Activated CD8-positive, alpha-beta memory T cell treated with anti-CD3 and anti-CD28 coated beads, Interleukin-2, amount 10 ng/mL, durations not matched to agents 7 days and 5 days (primary cell): ENCODE measurements at places on chromosomes 3 and 15. TPM values are rescaled to one million over a fixed set of nuclear protein-coding genes. Genes with fewer than 3 reads are reported as not detected.

- no peaks in the 10 kb centered on the region for H3K27me3 ChIP-seq
- H3K36me3 ChIP-seq = no peaks in the 10 kb centered on the region
- DNase-seq = no peak
- H3K4me1 ChIP-seq = peaks cover 10% of the 10 kb centered on the region
These were observed 525.8 kb upstream of the PROK2 start for GRCh38 chr3:72310419-72311380.

- DNase-seq = no peak
- H3K27ac ChIP-seq = no peak overlapping the region
- H3K4me3 ChIP-seq = no peak overlapping the region
- H3K4me1 ChIP-seq = no peaks in the 10 kb centered on the region
- H3K36me3 ChIP-seq = no peaks in the 10 kb centered on the region
- peaks cover 26% of the 10 kb centered on the region for H3K27me3 ChIP-seq
These were observed 120.0 kb upstream of the CTDSPL start for GRCh38 chr3:37741644-37742043.

- no peaks in the 10 kb centered on the region for H3K4me1 ChIP-seq
- H3K27ac ChIP-seq = no peak overlapping the region
- peaks cover 2% of the 10 kb centered on the region for H3K27me3 ChIP-seq
- no peak for DNase-seq
- H3K36me3 ChIP-seq = no peaks in the 10 kb centered on the region
These were observed 37.8 kb downstream of the DPPA2 start for GRCh38 chr3:109278546-109278945.

DNA sequence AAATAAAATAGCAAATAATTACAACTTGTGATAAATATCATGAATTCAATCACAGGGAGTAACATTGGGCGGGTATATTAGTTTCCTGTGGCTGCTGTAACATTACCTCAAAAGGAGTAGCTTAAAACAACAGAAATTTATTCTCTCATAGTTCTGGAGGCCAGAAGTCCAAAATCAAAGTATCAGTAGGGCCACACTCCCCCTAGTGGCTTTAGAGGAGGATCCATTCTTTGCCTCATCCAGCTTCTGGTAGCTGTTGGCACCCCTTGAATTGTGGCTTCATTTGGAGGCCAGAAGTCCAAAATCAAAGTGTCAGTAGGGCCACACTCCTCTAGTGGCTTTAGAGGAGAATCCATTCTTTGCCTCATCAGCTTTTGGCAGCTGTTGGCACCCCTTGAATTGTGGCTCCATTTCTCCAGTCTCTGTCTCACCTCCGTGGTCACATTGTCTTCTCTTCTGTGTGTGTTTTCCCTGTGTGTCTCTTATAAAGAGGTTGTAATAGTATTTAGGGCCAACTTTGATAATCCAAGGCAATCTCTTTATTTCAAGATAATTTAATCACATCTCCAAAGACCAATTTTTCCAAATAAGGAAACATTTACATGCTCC lies 3.1 kb upstream of the CFAP20DC start:
- no peak for DNase-seq
- H3K27ac ChIP-seq = no peak overlapping the region
- peaks cover 8% of the 10 kb centered on the region for H3K27me3 ChIP-seq
- H3K36me3 ChIP-seq = no peaks in the 10 kb centered on the region
- no peak overlapping the region for H3K4me3 ChIP-seq

DNA sequence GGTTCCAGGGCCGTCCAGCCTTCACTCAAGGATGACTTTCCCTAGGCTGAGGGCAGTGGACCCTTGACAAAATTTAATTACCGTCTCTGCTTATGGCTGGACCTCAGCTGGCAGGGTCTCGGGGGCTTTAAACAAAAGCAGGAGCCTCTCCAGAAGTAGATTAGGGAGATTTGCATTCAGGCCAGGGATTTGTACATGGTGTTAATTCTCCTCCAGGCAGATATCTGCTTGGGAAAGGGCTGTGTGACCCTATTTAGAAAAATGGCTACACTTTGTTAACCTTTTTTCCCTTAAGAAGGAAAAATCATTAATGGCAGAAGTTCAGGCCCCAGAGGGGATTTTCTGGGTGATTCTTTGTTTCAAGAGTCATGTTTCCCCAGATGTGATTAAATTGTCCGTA lies 329.1 kb upstream of the C2CD4B start:
- no peak overlapping the region for H3K4me3 ChIP-seq
- H3K27me3 ChIP-seq = peaks cover 2% of the 10 kb centered on the region
- no peak for DNase-seq
- H3K27ac ChIP-seq = no peak overlapping the region

DNA sequence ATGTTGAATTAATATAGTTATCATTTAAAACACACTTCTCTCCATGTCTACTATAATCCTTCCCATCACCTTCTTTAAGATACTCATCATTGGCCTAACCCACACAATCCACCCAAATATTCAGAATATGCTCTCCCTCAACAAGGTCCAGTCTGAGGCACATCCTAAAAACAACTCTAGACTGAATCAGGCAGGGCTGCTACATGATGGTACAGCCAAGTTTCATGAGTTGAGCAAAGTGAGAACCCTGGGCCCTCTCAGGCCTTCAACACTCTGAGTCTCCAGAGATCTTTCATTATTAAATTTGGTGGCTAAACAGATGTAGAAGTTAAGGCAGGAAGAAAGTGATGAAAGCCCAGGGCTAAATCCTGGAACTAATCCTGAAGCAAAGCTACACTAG lies 16.2 kb downstream of the ZNF148 start:
- no peak for DNase-seq
- H3K27ac ChIP-seq = no peak overlapping the region
- H3K27me3 ChIP-seq = no peaks in the 10 kb centered on the region
- peaks cover 24% of the 10 kb centered on the region for H3K36me3 ChIP-seq

GRCh38 chr15:66849393-66849745 lies 147.3 kb downstream of the SMAD6 start:
- no peak overlapping the region for H3K4me3 ChIP-seq
- H3K36me3 ChIP-seq = no peaks in the 10 kb centered on the region
- DNase-seq = no peak
- H3K27me3 ChIP-seq = peaks cover 21% of the 10 kb centered on the region

DNA sequence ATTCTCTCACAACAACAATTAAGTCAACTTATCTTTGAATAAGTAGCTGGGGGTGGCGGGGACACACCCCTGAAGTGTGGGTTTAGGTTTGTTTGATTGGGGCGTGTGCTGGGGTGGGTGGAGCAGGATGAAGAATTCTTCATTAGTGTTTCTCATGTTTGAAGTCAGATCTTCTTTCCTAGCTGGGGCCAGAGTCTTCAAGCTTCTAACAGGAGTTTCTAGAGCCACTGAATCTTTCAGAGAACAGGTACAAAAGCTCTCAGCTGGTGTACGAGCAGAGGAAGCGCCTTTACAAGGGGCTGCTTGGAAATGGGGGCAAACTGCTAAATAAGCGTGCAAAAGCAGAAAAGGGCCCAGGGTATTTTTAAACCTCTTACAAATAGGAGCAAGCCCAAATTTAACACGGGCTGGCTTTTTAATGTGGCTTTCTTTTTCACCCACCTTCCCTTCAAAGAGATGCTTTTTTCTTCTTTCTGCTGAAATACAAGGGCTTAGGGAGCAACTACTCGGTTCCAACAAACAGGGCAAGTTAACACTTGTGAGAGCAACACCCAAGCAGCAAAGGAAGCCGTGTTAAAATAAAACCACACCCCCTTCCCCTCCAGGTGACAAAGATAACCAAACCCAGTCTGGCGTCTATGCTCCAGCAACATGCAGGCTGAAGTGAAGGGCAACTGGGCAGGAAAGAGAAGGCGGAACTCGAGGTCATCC lies 86.9 kb upstream of the RASGRP1 start:
- no peaks in the 10 kb centered on the region for H3K27me3 ChIP-seq
- H3K36me3 ChIP-seq = peaks cover 19% of the 10 kb centered on the region
- H3K4me3 ChIP-seq = peak overlapping the region; percentile 72
- peak; percentile 81 for DNase-seq

DNA sequence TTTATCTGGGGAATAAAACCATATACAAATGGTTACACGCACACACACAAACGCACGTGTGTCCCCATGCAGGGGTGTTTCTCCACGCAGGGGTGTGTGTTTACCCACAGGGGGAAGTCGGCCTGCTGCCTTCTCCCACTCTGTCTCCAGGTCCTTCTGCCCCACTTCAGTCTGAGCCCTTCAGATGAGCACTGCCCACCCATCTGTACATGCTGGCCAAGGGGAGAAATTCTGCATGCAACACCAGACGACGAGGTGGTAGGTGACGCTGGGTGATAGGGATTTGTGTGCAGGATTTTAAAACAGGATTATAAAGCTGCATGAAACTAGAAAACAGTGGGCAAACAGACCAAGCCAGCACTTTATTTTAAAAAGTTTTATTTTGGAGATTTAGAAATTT lies 122.5 kb downstream of the TJP1 start:
- no peaks in the 10 kb centered on the region for H3K36me3 ChIP-seq
- no peak overlapping the region for H3K4me3 ChIP-seq
- H3K27ac ChIP-seq = no peak overlapping the region
- no peak for DNase-seq

DNA sequence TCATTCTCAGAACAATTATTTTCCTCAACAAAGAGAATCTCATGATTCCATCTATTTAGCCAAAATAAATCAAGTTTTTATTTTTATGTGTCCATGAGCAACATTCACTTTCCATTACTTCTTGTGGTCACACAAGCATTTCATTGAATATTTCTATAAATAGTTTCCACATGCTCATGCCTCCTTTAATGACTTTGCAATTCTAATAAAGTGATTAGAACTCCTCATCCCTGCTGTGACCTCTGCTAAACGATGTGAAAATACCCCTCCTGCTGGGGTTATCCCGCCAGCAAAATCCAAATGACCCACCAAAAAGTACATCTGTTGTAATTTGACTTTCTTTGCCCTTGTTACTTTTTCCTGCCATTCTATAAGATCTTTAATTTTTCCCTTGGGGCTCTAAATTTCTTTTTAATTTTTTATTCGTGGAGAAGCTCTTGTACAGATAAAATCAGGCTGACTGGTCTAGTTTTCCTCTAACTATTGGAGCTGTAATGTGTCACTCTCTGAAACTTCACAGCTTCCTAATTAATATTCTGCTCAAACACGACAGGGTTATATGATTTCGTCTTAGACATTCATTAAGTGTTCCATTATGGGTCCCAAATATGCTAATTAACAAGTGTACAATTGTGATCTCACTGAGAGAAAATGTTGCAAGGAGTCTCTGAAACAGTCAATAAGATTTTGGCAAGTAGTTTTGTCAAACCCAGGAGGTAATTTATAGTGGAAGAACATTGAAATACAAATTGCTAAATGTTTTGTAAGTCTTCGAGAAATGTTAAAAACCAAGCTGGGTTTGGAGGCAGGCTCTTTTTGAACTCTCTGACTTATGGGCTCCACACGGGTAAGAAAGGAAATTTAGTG lies 533.1 kb upstream of the NAALADL2 start:
- DNase-seq = no peak
- H3K36me3 ChIP-seq = no peaks in the 10 kb centered on the region
- no peak overlapping the region for H3K27ac ChIP-seq
- H3K4me3 ChIP-seq = no peak overlapping the region

GRCh38 chr15:82128401-82129148 lies 82.8 kb upstream of the MEX3B start:
- no peak overlapping the region for H3K4me3 ChIP-seq
- H3K27ac ChIP-seq = no peak overlapping the region
- H3K36me3 ChIP-seq = peaks cover 13% of the 10 kb centered on the region
- no peaks in the 10 kb centered on the region for H3K27me3 ChIP-seq
- peaks cover 13% of the 10 kb centered on the region for H3K4me1 ChIP-seq
- peak; percentile 48 for DNase-seq

DNA sequence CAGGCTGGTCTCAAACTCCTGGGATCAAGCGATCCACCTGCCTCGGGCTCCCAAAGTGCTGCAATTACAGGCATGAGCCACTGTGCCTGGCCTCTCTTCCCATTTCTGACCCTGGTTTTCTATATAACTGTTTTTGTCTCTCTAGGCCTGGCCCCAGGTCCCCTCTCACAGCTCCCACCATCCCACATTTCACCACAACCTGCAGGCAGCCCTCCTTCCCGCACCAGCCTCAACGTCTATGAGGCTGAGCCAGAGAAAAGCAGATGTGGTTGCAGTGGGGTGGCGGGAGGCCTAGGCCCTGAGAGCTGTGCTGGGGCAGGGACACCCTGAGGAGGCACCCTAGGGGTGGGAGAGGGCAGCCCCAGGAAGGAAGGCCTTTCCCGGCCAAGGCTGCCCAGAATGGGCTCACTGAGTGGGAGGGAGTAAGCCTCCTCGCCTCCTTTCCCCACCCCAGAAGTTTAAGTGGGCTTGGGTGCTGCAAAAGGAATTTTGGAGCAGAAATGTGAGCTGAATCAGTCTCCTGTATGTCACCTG lies 99.7 kb downstream of the LSM3 start:
- H3K4me3 ChIP-seq = no peak overlapping the region
- no peak overlapping the region for H3K27ac ChIP-seq
- DNase-seq = no peak
- H3K4me1 ChIP-seq = no peaks in the 10 kb centered on the region
- peaks cover 2% of the 10 kb centered on the region for H3K27me3 ChIP-seq
- H3K36me3 ChIP-seq = no peaks in the 10 kb centered on the region

- H3K27ac ChIP-seq = no peak overlapping the region
- H3K36me3 ChIP-seq = no peaks in the 10 kb centered on the region
- DNase-seq = no peak
- peaks cover 13% of the 10 kb centered on the region for H3K27me3 ChIP-seq
These were observed 12.1 kb downstream of the FMN1 start for GRCh38 chr15:33182278-33182905.

DNA sequence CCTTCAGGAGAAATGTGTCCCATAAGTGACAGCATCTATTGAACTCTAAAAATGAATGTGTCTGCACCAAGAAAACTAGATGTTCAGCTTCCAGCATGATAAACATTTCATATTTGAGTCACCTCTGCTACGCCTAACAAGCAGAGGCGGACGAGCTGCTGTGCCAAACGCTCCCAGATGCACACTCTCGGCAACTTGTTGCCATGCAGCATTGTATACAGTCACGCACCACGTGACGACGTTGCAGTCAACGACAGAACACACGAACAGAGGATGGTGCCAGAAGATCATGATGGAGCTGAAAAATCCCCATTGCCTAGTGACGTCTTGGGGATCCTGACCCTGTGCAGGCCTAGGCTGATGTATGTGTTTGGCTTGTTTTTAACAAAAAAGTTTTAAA lies 137.5 kb downstream of the XXYLT1 start:
- H3K27ac ChIP-seq = no peak overlapping the region
- H3K27me3 ChIP-seq = no peaks in the 10 kb centered on the region
- H3K4me1 ChIP-seq = peaks cover 20% of the 10 kb centered on the region

- DNase-seq = no peak
- no peaks in the 10 kb centered on the region for H3K27me3 ChIP-seq
- H3K27ac ChIP-seq = no peak overlapping the region
- no peak overlapping the region for H3K4me3 ChIP-seq
- no peaks in the 10 kb centered on the region for H3K36me3 ChIP-seq
- no peaks in the 10 kb centered on the region for H3K4me1 ChIP-seq
These were observed 43.7 kb upstream of the CFAP20DC start for GRCh38 chr3:59093521-59093920.

Gene ALDH1A2
- total RNA-seq = 1.5 TPM

Gene SPTBN5
- total RNA-seq = 0.91 TPM

Gene FBN1
- 1.1 TPM for total RNA-seq

Gene IGF2BP2
- total RNA-seq = not detected

Gene PLSCR5
- total RNA-seq = not detected

Gene TAGLN3
- not detected for total RNA-seq

Gene CKMT1B
- total RNA-seq = 0.40 TPM
